ENCODE measurements at places on chromosomes 7 and 10.

DNA sequence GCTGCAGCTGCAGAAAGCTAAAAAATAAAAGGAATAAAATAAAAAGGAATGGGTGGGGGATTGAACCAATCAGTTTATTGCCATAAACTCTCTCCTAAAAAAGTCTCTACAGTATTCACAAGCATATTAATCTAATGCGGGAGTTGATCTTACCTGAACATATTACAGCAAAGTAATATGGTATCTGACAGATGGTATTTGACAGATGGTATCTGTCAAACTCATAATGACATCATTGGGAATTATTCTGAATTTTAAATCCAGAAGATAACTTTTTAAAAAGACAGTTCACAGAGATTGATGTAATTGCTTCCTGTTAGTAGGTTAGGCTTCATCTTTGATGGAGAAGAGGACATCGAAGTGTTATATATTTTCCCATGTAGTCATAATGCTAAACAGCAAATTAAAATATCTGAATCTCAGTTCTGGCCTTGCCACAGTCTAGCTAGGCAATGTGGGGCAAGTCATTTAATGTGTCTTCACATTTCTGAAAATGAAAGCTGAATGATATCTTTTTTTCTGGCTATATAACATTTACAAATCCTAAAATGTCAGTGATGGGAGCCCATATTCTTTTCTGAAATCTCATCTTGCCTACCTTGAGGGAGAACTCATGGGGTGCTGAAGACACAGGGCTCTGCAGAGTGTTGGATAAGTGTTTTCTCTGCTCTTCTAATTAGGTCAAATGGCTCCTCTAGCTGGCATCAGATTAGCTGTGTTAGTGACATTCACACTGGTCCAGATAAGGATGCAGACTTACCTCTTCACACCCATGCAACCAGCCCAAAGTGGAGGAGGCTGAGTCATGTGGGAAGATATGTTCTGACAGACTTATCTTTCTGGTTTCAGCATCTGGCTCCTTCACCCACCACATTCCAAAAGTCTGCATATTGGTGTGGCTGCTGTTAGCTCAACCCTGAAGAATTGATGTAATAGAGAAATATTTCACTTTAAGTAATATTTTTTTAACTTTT is 2.1 kb upstream of the LIPM start:
- no peak for DNase-seq

- no peak for DNase-seq
Observed at GRCh38 chr7:134787720-134788119, 8.3 kb downstream of the CALD1 start.

GRCh38 chr7:90853205-90853604 is 257.1 kb downstream of the CDK14 start:
- peak; percentile 15 for DNase-seq

DNA sequence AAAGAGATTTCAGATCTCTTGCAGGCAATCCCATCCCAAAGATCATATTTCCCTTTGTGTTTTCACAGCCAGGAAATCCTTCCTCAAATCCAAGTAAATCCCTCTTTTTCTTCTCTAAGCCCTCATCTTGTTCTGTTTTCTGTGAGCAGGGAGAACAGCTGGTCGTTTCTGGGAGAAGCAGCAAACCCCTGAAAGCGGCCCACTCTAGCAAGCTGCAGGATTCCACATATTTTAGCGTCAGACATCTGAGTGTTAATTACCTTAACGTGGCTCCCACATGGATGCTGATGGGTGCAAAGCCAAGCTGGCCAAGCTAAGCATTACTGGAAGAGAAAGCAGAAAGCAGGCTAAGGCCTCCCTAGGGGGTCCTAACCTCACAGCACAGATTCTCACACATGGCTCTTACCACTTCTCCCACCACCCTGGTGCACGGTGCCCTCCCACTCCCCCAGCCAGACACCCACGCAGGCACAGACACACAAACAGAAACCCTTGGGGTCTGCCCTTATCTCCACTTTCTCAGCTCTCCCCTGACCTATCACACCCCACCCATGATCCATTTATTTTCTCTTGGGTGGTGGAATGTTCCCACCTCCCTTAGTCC is 551.0 kb upstream of the AUTS2 start:
- DNase-seq, result no peak

DNA sequence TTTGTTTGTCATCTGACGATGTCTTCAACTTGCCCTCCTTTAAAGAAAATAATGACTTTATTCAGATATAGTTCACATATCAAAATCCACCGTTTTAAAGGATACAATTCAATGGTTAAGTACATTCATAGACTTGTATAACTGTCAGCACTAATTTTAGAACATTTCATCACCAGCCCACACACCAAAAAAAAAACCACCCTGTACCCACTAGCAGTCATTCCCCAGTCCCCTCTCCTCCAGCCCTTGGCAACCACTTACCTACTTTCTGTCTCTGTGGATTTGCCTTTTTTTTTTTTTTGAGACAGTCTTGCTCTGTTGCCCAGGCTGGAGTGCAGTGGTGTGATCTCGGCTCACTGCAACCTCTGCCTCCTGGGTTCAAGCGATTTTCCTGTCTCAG is 5.3 kb upstream of the HILPDA start:
- DNase-seq, result no peak
